Left ventricle myocardium superior (tissue), 1 donor: ENCODE measurements at places on chromosomes 16 and 17. TPM values are rescaled to one million over a fixed set of nuclear protein-coding genes. Genes with fewer than 3 reads are reported as not detected.
A peak's percentile ranks its signal among the peaks of the same experiment; 100 is the strongest.

DNA sequence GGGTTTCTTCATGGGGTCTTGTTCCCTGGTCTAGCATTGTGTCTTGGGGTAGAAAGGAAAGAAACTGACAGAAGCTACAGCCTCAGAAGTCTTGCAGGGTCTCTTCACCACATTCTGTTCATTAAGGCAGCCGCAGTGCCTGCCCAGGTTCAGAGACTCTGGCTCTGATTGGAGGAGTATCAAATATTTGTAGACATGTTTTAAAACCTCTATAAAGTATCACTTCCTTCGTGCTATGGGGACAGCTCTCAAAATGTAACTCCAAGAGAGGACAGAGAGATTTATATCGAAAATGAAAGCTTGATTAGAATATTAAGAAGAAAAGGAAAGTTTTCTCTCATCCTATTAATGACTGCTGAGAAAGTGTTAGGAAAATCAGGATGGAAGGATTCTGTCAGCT, 107.0 kb upstream of the CACNG3 start:
- no peak for DNase-seq

Gene MPP2
- 17.1 TPM for total RNA-seq

DNA sequence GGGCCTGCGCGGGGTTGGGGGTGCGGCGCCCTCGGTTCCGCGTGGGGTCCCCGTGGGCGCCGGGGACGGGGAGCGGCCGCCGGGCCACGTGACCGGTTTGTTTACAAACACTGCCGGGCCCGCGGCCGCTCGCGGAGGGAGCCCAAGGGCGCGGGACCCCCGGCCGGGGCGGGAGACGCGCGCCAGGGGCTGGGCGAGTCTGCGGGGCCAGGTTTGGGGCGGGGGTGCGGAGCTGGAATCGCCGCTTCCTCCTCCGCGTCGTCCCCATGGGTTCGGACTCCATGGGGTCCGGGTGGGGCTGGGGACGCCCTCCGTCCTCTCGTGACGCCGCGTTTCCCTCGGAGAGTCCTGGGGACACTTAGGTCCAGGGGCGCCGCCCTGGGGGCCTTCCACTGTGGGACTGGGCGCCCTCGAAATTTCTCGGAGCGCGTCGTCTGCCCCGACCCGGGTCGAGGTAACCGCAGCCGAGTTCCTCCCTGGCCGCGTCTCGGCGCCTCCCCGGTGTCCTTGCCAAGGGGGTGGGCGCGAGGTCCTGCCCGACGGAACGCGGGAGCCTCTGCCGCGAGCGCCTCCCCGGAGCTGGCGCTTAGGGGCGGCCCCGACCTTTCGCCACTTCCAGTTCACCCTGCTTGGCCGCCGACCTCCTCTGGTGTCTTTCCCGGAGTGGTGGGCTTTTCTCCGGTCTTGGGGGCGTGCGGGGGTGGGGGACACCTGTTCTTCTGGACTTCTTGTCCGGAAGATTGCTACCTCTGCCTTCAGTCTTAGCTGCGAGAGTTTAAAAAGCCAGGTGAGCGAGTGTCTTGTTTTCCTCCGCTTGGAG, 684 bp downstream of the YPEL2 start:
- peak; percentile 84 for DNase-seq

DNA sequence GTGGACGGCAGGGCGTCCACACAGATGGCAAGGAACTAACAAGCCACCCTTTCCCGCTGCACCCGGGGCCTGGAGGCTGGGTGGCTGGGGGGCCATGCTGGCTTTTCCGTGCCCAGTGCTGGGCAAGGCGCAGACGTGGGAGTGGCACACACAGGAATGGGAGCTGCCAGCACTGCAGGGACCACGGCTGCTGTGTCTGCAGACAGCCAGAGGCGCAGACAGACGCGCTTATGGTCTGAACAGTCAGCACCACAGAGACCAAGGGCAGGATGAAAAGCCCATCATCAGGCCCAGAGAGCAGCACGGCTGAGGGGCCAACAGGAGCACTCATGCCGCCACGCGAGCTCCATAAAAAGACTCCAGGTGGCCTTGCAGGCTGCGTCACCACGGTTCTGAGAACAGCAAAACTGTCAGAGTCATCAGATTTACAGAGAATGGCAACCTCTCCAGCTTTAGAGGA, 24.0 kb downstream of the PDIA2 start:
- DNase-seq: no peak

DNA sequence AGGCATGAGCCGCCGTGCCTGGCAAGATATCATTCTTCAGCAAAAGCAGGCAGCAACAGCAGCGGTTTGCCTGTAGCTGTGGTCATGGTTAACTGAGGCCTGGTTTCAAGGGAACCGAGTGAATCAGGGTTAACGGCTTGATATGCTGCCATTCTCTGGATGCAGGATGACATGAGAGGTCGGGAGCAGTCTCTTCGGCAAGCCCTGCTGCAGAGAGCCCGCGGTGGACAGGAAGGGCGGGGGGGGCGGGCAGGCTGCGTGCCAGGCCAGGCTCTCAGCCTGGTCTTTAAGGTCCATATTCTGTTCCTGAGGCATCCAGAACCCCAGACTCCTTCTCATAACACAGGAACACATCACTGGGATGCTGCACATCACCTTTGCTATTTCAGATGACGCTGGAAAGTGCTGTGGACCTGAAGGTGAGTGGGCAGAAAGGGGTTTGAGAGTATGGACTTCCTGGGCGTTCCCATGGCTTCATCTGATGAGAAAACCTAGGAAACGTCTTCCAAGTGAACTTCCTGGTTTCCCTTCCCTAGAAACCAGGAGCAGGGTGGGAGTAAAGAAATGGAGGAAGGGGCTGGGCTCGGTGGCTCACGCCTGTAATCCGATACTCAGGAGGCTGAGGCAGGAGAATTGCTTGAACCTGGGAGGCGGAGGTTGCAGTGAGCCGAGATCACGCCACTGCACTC, 165.6 kb upstream of the RPH3AL start:
- DNase-seq: no peak

Gene MT1F
- total RNA-seq: 3.0 TPM

GRCh38 chr17:44688675-44689476, 700 bp downstream of the CCDC43 start:
- no peak for DNase-seq

DNA sequence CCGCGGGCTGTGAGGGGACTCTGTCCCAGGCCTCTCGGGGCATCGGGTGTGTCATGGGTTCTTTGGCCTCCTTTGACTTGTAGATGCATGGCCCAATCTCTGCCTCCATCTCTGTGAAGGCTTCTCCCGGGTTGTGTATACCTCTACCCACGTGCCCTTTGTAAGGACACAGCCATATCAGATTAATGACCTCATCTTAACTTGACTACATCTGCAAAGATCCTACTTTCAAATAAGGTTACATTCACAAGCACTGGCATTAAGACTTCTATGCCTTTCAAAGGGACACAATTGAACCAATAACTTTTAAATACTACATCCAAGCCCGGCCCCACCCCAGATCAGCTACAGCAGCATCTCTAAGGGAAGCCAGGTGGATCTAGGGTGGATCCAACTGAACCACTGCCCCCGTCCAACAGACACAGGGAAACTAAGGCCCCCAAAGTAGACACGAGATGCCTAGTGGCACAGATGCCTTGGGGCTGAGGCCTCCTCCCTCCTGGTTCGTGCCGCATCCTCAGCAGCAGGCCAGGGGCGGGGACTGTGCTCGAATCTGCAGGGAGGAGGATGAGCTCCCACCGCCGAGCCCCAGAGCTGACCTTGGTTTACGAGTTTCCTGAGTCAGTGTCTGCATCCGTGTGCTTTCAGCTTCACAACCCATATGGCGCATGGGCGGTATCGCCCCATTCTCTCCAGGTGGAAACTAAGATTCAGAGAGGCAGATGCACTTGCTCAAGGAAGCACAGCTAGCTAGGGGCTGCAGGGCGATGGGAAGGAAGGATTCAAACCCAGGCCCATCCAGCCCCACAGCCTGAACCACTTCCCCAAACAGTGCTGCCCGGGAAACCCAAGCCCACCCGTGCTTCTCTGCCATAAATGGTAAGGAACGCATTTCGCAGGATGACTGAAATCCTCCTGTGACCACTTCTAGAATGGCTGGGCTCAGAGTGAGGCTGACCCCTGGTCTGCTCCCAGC, 353.3 kb downstream of the C16orf95 start:
- DNase-seq: no peak

Gene ANKS4B
- total RNA-seq: not detected

- DNase-seq: peak; percentile 72
These were observed 13.2 kb downstream of the CHCT1 start for GRCh38 chr17:60435244-60436167.

DNA sequence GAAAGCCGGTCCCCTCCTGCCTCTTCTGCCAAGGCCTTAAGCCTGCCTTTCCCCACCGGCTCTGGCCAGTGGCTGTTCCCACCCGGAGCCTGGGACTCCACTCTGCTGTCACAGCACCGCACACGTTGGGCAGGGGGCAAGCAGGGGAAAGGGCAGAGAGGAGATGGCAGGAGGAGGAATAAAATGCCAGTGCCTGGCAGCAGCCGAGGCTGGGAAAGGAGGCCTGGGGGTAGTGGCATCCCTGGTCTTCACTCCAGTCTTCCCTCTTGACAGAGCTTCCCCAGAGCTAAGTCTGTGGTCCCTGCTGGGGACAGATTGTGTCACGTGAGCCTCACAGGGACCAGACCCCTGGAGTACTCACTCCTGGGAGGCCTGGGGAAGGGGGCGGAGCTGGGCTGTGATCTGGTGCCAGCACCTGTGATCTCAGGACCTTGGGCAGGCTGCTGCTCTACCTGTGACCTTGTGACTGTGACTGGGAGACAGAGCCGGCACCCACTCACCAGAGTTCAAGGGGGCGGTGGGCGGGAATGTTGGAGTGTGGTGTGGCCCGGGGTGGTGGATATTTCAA, 97.2 kb upstream of the GSE1 start:
- DNase-seq: no peak

DNA sequence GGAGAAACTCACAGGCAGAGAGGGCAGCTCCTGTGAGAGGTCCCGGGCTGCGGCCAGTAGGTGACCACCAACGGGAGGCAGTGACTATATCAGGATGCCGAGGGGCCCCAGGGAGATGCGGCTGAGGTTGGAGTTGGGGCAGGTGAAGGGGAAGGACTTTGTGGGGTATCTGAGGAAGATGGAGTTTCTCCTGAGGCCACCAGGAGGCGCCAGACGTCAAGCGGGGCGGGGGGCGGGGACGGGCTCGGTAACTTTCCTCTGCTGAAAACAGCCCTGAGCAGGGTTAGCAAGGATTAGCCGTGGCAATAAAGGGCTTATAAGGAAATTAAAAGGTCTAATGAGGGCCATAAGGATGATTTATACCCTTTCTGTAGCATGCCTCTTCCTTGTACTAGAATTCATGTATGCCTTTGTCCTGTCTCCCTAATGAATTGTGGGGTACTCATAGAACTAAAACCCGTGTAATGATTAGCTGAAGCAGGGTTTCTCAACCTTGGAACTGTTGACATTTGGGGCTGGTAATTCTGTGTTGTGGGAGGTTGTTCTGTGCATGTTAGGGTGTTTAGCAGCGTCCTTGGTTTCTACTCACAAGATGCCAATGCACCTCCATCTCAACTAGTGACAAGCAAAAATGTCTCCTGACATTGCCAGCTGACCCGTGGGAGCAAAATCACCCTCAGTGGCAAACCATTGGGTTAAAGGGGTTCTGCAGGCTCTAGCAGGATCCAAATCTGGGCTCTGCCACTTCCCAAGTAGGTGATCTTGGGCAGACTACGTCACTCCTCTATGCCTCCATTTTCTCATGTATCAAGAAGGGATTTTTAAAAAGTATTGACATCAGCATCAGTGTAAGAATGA, 74.8 kb upstream of the GRIN2A start:
- DNase-seq: no peak

- no peak for DNase-seq
These were observed 14.1 kb upstream of the TNS4 start for GRCh38 chr17:40515491-40516041.

DNA sequence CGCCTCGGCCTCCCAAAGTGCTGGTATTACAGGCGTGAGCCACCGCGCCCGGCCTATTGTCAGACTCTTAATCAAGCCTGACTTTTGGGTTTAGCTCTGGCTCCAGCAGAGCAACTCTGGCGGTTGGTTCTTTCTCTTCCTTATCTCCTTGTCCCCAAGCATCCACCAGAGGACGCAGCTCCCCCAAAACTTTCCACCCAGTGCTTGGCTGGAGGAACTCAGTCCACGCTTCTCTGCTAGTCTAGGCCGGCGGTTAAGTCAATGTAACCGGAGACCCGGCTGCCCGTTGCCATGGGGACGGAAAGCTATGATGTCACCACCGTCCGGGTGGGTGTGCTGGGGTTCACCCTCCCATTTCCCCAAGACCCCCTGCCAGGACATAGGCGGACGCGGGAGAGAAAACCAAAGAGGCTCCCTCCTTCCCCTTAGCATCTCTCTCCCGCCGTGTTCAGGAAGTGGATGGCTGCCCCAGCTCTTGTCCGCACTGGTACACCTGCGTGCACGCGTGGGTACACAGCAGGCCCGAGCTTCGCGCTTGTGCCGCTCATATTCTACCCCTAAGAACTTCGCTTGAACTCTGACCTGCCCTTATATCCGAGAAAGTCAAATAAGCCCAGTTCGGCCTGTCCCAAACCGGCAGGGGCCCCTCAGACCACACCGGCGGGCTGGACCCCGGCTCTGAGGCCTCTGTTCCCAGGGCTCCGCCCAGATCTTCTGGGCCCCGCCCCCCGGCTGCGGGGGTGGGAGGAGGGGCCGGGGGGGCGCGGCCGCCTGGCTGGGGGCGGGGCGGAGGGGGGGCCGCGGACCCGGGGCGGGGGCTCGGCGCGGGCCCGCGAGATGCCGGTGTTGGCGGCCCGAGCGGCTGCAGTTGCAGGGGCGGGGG, at the start of gene RND2:
Gene RND2 (plus strand): TSS at position 825 of the 883 bp plus-strand sequence. CDS start 117 bp downstream, outside the sequence.
- DNase-seq: peak; percentile 86

Gene TNK1
- total RNA-seq: 2.2 TPM

- DNase-seq: peak; percentile 93
These were observed 14.0 kb downstream of the COPZ2 start for GRCh38 chr17:48023400-48024148.

Gene SPDYE4
- total RNA-seq: not detected

GRCh38 chr16:85750146-85750826, 610 bp downstream of the C16orf74 start:
- peak; percentile 49 for DNase-seq

GRCh38 chr17:39167476-39167875, 1.5 kb upstream of the ARL5C start:
- no peak for DNase-seq
